Keratinocyte (primary cell): ENCODE measurements at places on chromosomes 11 and 22. TPM values are rescaled to one million over a fixed set of nuclear protein-coding genes. Genes with fewer than 3 reads are reported as not detected.

GRCh38 chr22:29635734-29636357 is 32.4 kb downstream of the NF2 start:
- H3K27ac ChIP-seq = no peak overlapping the region
- no peaks in the 10 kb centered on the region for H3K4me1 ChIP-seq
- no peak overlapping the region for H3K4me3 ChIP-seq
- H3K36me3 ChIP-seq = peaks cover 24% of the 10 kb centered on the region
- H3K27me3 ChIP-seq = no peaks in the 10 kb centered on the region

The TRIM22 gene
- 86.0 to 119 TPM (median 117 TPM) in 3 replicates for polyA plus RNA-seq

DNA sequence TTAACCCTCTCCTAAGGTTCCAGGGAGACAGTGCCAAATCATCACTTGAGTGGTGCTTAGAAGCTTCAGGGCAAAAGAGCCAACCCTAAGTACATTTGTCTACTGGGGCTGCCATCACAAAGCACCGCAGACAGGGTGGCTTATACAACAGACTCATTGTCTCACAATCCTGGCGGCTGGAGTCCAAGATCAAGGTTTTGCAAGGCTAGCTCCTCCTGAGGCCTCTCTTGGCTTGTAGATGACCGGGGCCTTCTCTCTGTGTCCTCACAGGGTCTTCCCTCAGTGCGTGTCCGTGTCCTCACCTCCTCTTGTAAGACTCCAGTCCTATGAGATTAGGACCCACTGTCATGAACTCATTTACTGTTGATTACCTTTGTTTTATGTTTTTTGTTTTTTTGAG is 34.1 kb upstream of the CD81 start:
- no peaks in the 10 kb centered on the region for H3K4me1 ChIP-seq
- no peak overlapping the region for H3K27ac ChIP-seq
- no peak overlapping the region for H3K4me3 ChIP-seq
- DNase-seq = no peak
- H3K27me3 ChIP-seq = no peaks in the 10 kb centered on the region

The PRR33 gene
- polyA plus RNA-seq = not detected in 3 replicates

DNA sequence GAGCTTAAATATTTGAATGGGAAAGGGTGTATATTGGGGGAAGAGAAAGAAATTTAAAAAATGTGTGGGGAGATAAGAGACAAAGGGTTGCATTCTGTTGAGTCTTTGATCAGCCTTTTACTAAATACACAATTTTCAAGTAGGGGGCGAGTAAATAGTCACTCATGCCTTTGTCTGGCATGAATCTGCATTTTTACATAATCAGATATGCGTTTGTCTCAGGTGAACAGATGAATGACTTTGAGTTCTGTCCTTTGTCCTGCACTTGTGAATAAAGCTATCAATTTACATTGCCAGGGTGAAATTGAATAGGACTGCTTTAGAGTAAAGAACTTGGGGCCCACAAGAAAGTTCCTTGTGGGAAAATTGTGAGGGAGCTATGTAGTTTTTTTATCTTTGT is 523.6 kb upstream of the LUZP2 start:
- H3K4me1 ChIP-seq = no peaks in the 10 kb centered on the region
- H3K27me3 ChIP-seq = no peaks in the 10 kb centered on the region
- no peak for DNase-seq
- H3K4me3 ChIP-seq = no peak overlapping the region

DNA sequence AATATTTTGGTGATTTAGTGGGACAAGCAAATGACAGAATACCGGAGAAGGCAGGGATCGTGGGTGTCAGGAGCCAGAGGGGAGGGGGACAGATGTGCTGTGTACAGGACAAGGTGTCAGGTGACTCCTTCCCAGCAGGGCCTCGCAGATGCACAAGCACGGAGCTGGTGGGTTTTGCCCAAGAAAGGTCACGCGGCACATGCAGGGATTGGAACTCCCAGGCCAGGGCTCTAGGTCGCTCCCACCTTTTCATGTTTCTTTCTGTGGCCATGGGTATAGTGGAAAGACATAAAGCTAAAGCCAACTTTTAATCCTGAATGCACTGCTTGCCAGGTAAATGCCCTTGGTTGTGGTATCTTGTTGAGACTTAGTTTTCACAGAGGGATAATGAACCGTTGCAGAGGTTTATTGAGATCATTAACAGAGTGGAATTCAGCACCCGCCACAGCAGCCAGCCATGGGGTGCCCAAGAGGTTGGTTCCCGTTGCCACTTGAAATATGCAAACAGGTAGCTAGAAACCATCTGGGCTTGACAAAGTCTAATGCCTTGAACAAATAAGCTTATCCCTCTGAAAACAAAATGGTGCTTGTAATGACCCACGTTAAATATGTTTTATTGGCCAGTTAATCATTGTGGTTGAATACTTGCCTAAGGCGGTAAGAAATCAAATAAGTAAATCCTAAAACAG is 10.1 kb downstream of the C22orf23 start:
- no peaks in the 10 kb centered on the region for H3K27me3 ChIP-seq
- no peak overlapping the region for H3K27ac ChIP-seq
- DNase-seq = no peak
- peaks cover 37% of the 10 kb centered on the region for H3K36me3 ChIP-seq
- H3K4me1 ChIP-seq = no peaks in the 10 kb centered on the region

DNA sequence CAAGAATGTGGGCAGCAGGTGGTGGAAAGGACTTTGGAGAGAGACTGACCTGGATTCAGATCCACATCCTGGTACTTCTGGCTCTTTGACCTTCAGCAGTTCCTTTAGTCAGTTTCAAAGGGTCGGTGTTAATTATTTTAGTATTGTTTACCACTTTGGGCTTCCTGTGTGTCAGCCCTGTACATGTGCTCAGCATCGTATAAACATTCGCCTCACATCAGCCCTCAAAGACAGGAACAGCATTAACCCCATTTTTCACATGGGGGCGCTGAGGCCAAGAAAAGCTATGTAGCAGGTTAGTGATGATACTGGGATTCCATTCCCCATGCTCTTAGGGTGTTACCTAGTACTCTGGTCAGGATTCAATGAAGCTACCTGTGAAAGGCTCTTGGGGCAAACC is 72.1 kb upstream of the YWHAH start:
- no peak overlapping the region for H3K4me3 ChIP-seq
- no peak overlapping the region for H3K27ac ChIP-seq
- peaks cover 35% of the 10 kb centered on the region for H3K4me1 ChIP-seq
- peaks cover 8% of the 10 kb centered on the region for H3K36me3 ChIP-seq

- no peak overlapping the region for H3K27ac ChIP-seq
These were observed 41.8 kb upstream of the DEUP1 start for GRCh38 chr11:93288767-93289166.

DNA sequence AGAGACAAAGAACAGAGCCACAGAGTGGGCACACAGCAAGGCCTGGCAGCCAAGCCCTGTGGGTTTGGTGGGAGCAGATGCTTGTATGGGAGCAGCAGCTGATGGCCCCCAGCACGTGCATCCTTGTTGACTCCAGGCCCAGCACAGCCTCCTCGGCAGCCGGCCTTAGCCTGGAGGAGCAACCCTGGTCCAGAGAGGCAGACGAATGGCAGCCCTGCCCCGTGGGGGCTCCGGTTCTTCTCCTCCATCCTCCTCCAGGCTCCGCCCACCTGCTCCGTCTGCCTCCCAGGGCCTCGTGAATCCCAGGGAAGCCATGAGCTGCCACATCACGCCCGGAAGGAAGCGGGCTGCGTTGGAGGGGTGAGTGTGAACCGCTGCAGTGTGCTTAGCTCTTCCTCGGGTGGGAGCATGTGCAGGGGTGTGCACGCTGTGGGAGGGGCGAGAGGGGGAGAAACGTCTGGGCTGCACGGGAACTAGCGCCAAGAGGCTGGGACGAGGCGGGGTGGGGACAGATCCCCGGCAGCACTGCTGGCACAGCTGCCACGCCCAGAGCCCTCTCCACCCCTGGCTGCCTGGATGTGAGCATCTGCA is 36.3 kb upstream of the JAM3 start:
- no peaks in the 10 kb centered on the region for H3K27me3 ChIP-seq
- H3K4me3 ChIP-seq = no peak overlapping the region
- H3K27ac ChIP-seq = no peak overlapping the region
- no peaks in the 10 kb centered on the region for H3K36me3 ChIP-seq

The SCGB1C1 gene
- not detected in 3 replicates for polyA plus RNA-seq

DNA sequence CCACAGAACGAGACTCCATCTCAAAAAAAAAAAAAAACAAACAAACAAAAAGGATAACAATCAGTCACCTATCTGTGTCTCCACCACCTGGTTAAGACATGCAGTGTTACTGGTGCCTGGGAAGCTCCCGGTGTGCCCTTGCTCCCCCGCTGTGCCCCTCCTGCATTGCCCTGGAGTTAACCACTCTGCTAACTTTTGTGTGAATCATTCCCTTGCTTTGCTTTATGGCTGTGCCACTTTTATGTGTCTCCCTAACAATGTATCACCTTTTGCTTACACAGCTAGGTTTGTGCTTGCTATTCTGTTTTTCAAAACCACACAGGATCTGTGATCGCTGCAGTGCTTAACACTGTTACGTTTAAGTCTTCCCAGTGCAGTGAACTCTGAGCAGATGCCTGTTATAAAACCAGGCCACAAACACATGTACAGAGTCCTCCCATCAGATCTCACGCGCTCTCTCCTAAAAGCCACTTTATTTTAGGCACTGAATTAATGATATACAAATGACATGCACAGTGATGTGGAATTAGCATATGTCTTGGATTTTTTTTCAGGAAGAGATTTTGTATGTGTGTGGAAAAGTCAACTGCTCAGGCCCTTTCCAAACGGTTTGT is 69.9 kb downstream of the BUD13 start:
- H3K4me3 ChIP-seq = no peak overlapping the region
- no peaks in the 10 kb centered on the region for H3K27me3 ChIP-seq
- DNase-seq = no peak
- H3K36me3 ChIP-seq = no peaks in the 10 kb centered on the region
- H3K4me1 ChIP-seq = peaks cover 9% of the 10 kb centered on the region

DNA sequence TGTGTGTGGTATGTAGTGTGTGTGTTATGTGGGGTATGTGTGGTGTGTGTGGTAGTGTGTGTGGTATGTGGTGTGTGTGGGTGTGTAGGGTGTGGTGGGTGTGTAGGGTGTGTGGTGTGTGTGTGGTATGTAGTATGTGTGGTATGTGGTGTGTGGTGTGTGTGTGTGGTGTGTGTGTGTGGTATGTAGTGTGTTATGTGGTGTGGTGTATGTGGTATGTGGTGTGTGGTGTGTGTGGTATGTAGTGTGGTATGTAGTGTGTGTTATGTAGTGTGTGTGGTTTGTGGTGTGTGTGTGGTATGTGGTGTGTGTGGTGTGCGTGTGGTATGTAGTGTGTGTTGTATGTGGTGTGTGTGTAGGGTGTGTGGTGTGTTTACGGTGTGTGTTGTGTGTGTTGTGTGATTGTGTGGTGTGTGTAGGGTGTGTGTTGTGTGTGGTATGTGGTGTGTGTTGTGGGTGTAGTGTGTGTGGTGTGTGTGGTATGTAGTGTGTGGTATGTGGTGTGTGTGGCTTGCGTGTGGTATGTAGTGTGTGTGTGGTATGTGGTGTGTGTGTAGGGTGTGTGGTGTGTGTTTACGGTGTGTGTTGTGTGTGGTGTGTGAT is 4.2 kb upstream of the PPP6R2 start:
- H3K36me3 ChIP-seq = no peaks in the 10 kb centered on the region
- H3K27ac ChIP-seq = no peak overlapping the region
- no peaks in the 10 kb centered on the region for H3K4me1 ChIP-seq
- no peaks in the 10 kb centered on the region for H3K27me3 ChIP-seq

- peaks cover 8% of the 10 kb centered on the region for H3K4me1 ChIP-seq
- no peak overlapping the region for H3K27ac ChIP-seq
- no peaks in the 10 kb centered on the region for H3K36me3 ChIP-seq
- H3K27me3 ChIP-seq = peaks cover 33% of the 10 kb centered on the region
- DNase-seq = no peak
- no peak overlapping the region for H3K4me3 ChIP-seq
These were observed 20.2 kb downstream of the RTN4RL2 start for GRCh38 chr11:57480409-57481137.

DNA sequence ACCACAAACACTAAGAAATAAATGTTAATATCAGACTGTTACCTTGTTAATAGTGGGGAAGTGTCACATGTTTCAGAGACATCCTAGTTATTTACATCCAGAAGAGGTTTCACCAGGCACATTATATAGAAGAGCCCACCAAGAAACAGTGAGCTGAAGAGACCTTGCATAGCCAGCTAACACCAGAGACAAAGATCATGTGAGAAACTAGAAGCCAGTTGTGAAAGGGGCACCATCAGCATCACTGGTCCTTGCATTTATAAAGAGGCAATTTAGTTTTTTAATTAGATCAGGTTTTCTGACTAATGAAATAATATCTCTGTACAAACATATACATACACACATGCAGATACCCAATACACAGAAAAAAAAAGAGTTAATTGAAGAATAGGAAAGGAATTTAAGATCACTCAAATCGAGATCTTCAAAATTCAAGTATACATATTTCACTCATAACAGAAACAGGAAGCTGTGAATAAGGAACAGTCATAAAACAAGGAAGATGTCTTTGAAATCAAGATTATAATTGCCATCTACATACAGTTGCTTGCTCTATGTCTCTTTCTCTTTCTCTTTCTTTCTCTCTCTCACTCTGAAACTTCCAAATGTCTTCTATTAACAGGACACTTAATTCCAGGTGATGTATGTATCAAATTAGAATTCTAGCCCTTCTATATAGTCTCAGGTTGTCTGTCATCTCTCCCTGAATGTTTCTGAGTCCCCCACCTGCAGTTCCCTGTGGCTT is 348.7 kb downstream of the ETS1 start:
- H3K4me3 ChIP-seq = no peak overlapping the region
- H3K36me3 ChIP-seq = no peaks in the 10 kb centered on the region
- no peak for DNase-seq
- no peaks in the 10 kb centered on the region for H3K27me3 ChIP-seq

The NFAM1 gene
- polyA plus RNA-seq = 0.05 TPM in 1 of 3 replicates, not detected in the others

DNA sequence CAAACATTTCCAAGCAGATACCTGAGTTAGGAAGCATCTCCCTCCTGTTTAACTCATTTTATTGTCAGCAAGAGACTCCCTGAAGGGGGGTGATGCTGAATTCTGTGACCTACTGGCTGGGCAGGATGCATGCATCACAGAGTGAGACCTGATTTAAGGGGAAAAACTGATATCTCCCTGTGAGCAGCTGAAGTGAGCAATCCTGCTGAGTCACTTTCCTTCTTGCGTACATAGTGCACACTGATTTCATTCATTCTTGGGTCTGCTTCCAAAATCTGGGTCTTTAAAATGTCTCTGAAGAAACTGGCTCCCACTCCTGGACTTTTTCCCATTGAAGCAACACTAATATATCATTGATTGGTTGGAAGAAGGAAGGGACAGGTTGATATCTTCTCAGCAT is 23.3 kb downstream of the P4HA3 start:
- no peak overlapping the region for H3K27ac ChIP-seq
- peak; percentile 19 for DNase-seq
- no peaks in the 10 kb centered on the region for H3K36me3 ChIP-seq

The SCGB2A2 gene
- polyA plus RNA-seq = not detected in 3 replicates

GRCh38 chr11:10351765-10352641 is 47.1 kb downstream of the ADM start:
- H3K36me3 ChIP-seq = no peaks in the 10 kb centered on the region
- DNase-seq = no peak
- peaks cover 29% of the 10 kb centered on the region for H3K4me1 ChIP-seq

DNA sequence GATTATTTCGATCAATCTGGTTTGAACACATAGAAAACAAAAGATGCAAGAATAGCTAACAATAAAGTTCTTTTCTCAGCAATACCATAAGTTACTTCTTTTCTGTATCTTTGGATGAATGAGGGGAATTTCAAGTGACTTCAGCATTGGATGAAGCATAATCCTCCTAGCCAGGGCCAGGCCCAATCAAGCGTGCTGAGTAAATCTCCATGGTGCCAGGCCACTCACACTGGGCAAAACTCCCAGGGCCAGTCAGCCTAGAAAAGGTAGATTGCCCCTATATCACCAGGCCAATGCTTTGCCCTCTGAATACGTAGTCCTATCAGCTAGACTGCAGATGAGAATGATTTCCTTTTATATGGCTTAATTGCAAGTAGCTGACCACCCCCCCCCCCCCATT is 6.0 kb downstream of the CNTF start:
- H3K27me3 ChIP-seq = no peaks in the 10 kb centered on the region
- peaks cover 10% of the 10 kb centered on the region for H3K36me3 ChIP-seq
- no peak overlapping the region for H3K4me3 ChIP-seq
- no peak for DNase-seq
